ENCODE measurements at places on chromosomes 13 and 19. TPM values are rescaled to one million over a fixed set of nuclear protein-coding genes. Genes with fewer than 3 reads are reported as not detected.

DNA sequence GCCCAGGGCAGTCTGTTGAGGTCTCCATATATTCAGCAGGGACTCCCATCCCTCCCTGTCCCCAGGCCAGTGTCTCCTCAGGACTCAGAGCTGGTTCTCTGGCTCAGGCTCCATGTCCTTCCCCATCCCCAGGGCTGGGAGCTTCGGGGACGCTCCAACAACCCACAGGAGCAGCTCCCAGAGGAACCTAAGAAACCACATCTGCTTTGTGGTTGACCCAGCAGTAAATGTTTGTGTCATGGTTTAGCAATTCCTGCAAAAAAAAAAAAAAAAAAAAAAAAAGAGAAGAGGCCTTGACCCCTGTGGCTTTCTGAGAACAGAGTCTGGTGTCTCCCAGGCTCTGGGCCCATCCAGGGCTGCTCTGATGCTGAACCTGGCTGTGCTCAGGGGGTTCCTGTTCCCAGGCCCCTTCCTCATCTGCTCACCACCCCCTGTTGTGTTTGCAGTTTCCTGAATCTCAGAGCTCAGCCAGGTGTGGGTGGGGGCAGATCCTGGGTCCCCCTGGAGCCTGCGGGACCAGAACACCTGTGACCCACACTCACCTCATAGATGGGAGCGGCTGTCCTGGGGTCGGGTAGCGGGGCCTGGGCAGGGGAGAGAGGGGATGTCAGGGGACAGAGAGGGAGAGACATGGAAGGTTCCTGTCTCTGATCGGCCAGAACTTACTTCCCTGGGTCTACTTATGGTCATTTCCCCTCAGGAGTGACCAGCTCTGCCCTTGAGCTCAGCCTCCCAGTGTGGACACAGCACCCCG lies 25.2 kb upstream of the CEACAM1 start:
- DNase-seq = peak; percentile 85

The STOML3 gene
- total RNA-seq = not detected

DNA sequence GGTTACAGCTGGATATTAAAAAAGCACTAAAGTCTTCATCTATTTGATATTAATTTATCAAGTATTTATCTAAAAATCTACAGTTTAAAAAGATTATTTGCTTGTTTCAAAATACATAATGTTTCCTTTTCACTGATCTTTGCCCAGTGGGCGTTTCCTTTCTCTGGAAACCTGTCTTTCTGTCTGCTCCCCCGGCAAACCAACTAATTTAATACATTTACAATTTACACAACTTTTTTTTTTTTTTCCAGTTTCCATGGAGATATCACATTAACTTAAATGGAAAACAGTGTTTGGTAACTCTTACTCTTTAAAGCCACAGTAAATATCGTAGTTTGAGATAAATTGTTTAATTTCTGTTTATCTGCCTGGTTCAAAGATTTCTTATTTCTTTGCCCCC lies 5.3 kb downstream of the GPC6 start:
- no peak for DNase-seq

GRCh38 chr13:64256751-64257150 lies 2841.1 kb upstream of the PCDH20 start:
- no peak for DNase-seq

- DNase-seq = peak; percentile 12
These were observed at the start of gene CEACAM1 for GRCh38 chr19:42528354-42529247. TSS of gene CEACAM1 (minus strand) at chr19:42528481. CDS start at chr19:42528374, 107 bp downstream.

The ADM5 gene
- not detected for total RNA-seq

- DNase-seq = no peak
These were observed 40.7 kb downstream of the GARRE1 start for GRCh38 chr19:34295103-34295502.
